ENCODE measurements at places on chromosomes 11 and 22.

DNA sequence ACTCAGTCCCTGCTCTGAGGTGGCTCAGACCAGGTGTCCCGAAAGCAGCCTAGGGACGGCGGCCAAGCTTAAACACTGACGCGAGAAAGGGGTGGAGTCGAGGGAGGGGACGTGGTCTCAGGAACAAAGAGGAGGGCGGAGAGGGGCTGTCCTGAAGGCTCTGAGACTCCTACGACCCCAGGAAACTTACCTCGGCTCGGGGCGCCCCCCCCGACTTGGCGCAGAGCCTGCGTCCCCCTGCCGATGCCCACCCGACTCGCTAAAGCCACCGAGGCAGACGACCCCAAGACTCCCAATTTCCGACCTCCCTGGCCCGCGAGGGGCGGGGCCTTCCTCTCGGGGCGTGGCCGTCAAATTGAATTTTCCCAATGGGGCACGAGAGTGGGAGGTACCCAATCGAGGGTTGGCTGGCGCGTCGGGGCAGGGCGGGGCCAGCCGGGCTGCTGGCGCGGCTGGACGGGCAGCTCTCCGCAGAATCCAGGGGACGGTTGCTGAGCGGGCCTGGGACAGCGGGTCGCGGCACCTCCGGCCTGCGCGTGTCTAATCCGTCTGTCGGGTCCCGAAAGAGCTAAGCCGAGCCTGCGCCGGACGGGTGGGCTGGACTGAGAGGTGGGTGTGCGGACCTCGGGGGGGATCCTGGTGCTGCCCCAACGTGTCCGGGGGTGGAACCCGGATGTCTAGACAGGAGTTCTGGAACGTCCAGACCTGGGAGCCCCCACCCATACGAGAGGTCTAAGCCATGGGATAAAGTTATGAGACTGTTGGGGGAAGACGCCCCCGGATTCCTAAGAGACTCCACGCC lies at the start of gene SMTN:
TSS of gene SMTN (plus strand) at position 471 of the 802 bp plus-strand sequence. CDS start 1,941 bp downstream, outside the sequence.
- DNase-seq, result peak; percentile 74

DNA sequence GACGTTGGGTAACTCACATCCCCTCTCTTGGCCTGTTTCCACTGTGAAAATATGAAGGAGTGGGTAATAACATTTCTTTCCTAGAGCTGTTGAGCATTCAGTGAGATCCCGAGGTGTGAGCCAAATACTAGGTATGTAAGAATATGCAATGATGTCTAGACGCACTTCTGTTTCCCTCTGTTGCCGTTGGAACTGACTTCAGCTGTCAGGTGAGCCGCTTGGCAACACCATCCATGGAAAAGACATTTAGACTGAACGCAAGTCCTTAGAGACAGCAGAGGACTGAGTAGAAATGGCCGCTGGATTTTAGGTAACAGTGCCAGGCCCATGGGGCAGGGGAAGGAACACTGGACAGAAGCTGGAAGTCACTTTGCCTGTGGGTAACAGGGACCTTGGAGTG lies 29.5 kb upstream of the SHANK2 start:
- no peak for DNase-seq

DNA sequence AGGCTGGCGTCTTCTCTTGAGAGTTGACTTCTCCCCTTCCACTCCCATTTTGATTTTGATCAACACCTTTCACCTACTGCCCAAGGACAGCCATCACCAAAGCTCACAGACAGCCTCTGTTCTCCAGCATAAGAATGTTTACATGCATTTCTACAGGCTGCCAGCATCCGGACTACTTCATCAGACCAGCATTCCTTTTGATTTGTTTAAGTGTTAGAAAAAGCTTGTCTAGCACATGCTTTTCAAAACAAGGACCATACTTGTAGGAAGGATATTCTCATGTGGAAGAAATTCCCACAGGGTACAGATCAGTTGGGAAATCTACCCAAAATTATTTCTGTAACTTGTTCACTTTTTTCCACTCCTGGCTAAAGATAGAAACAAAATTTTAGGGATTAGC lies 6.2 kb upstream of the KCNA4 start:
- DNase-seq, result no peak

DNA sequence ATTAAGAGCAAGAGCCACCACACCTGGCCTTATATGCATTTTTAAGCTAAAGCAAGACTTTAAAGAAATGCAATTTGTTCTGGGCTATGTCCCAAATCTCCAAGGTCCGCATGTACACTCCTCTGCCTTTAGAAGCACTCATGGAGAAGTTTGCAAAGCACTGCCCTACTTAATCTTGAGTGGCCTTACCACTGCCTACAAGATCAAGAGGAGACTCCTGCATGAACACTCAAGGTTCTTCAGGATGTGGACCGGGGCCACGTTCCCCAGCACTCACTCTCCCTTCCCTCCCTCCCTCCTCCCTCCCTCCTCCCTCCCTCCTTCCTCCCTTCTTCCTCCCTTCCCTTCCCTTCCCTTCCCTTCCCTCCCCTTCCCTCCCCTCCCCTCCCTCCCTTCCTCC lies 63.2 kb upstream of the HSPA8 start:
- no peak for DNase-seq

DNA sequence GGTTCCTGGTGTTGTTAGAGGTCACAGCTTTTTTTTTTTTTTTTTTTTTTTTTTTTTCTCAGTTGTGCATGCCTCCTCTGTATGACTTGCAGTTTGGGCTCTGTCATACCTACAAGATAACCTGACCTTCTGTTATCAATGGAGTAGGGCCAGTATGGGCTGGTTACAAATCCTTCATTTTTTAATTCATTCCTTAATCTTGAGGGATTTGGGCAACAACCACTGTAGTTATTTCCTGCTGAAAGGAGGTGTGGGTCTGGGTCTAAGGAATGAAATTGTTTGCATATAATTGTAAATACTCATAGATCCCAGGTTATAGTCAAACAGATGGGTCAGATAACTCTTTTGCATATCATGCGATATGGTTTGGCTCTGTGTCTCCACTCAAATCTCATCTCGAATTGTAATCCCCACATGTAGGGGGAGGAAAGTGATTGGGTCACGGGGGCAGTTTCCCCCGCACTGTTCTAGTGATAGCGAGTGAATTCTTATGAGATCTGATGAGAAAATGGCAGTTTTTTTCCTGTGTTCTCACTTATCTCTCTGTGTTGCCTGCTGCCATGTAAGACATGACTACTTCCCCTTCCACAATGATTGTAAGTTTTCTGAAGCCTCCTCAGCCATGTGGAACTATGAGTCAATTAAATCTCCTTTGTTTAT lies 14.1 kb upstream of the GLYAT start:
- no peak for DNase-seq
